ENCODE measurements at places on chromosomes 6 and 20.

GRCh38 chr6:110621061-110621460 is 144.6 kb upstream of the SLC22A16 start:
- no peak for DNase-seq

DNA sequence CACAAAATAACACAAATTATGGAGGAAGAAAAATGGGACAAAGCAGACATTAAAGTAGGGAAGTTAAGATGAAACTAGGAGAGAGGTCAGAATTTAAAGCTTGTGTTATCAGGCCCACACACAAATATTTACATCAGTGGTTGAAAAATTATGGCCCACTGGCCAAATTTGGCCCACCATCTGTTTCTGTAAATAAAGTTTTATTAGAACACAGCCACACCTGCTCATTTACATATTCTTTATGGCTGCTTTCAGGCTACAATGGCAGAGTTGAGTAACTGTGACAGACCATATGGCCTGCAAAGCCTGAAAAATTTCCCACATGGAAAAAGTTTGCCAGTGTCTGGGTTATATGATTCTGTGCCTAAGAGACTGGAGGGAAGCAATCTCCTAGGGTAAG is 49.0 kb downstream of the SLC22A23 start:
- no peak for DNase-seq

DNA sequence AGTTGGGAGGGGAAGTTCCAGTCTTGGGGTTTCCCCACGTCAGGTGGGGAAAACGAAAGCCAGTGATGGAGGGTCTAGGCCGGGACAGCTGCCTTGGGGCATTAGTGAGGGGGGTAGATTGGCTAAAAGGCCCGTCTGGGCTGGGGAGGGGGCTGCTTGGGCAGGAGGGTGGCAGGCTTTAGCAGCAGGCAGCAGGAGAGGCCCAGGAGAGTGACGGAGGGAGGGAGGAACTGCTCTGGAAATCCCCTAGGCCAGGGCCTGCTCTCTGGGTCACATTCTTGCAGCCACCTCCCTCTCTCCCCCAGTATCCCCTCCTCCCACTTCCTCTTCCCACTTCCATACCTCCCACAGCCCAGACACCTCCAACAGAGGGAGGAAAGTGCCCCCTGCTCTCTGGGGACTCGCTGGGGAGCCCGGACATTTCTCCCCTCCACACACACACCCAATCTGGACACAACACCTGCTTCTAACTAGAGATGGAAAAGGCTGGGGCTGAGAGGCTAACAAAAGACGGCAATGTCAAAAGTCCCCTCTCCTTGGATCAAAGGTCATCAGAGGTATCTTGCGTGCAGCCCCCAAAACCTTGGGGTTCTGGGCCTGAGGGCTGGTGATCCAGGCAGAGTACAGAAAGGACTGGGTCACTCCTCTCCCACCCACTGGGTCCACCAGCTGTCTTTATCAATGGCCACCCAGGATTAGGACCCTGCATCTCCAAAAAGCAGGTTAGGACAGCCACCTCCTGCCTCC is 1.8 kb downstream of the NFKBIE start:
- DNase-seq, result no peak

DNA sequence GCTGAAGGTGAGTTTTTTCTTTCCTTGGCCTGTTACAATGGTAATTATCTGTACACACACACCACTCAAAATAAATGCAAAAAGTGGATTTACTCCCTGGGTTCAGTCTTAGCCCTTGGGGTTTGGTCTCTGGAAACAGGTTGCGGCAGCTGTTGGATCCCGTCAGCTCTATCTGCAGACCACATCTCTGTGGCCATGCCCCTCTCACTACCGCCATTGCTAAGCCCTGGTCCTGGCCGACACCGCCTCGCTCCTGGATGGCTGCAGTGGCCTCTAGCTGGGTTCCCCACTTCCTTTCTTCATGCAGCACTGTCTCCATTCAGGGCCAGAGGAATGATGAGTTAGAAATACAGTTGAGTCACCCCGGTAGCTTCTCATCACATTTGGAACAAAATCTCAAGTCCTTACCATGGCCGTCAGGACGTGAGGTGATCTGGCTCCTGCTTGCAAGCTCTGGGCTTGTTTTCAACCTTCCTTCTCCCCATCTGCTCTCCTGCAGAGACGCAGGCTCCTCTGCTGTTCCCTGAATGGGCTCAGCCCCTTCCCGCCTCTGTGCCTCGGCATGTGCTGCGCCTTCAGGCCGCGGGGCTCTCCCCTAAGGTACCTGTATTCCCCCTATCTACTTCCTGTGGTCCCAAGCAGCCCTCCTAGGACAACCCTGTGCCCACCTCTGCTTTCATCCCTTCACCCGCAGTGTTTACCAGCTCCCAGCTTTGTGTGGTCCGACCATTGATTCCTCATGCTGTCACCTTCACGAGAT is 38.0 kb downstream of the EFCAB8 start:
- no peak for DNase-seq

- DNase-seq, result no peak
These were observed 178.2 kb downstream of the FOXC1 start for GRCh38 chr6:1787894-1788293.

GRCh38 chr6:115634887-115635286 is 425.8 kb downstream of the FRK start:
- no peak for DNase-seq
